Stomach (tissue), 19 donors: ENCODE measurements at places on chromosomes 6 and 20. TPM values are rescaled to one million over a fixed set of nuclear protein-coding genes. Genes with fewer than 3 reads are reported as not detected.

GRCh38 chr6:134204031-134204430, 113.9 kb downstream of the SGK1 start:
- no peak for DNase-seq

MATN4 gene
- total RNA-seq: not detected

AVP gene
- total RNA-seq: not detected

SLC32A1 gene
- not detected for total RNA-seq

DNA sequence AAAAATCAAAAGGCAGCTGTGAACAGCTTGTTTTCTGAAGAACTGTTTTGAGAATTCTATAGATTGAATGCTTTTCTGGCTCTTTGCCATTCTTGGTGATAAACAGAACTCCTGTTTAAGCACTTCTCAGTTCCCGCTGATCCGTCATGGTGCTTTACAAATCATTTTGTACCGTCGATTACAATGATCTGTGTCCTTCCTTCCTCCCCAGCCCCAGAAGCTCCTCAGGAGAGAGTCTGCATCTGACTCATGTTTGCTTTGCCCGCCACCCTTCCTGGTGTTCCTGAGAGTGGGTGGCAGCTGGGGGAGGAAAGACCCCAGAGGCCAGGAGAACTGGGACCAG, 538.6 kb upstream of the MARCKS start:
- peak; percentile 21 for DNase-seq

GRIK2 gene
- total RNA-seq: 0.45 TPM

GRCh38 chr6:99745651-99746050, 139.0 kb downstream of the PRDM13 start:
- no peak for DNase-seq

DNA sequence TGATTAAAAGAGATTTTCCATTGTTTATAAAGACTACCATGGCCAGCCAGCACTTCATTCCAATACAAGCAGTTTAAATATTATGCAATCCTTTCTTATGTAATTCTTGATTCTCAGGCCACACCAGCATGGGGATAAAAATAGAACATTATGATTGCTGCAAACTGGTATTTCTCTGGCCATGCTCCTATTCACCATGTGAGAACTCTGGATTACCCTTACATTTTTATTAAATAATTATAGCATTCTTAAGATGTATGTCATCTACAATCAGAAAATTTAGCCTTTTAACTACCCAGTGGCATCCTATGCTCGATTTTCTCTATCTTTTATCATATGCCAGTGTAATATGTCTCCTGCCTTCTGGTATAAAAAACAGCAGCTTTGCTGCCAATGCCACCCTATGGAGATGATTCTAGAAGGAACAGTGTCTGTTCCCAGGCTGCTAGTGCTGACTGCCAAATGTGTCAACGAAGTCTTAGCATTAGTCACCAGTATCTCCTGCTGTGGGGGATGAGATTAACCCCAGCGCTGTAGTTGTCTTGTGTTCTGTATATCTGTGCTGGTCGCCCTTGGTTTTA, 501.4 kb downstream of the BCKDHB start:
- DNase-seq: no peak

DNA sequence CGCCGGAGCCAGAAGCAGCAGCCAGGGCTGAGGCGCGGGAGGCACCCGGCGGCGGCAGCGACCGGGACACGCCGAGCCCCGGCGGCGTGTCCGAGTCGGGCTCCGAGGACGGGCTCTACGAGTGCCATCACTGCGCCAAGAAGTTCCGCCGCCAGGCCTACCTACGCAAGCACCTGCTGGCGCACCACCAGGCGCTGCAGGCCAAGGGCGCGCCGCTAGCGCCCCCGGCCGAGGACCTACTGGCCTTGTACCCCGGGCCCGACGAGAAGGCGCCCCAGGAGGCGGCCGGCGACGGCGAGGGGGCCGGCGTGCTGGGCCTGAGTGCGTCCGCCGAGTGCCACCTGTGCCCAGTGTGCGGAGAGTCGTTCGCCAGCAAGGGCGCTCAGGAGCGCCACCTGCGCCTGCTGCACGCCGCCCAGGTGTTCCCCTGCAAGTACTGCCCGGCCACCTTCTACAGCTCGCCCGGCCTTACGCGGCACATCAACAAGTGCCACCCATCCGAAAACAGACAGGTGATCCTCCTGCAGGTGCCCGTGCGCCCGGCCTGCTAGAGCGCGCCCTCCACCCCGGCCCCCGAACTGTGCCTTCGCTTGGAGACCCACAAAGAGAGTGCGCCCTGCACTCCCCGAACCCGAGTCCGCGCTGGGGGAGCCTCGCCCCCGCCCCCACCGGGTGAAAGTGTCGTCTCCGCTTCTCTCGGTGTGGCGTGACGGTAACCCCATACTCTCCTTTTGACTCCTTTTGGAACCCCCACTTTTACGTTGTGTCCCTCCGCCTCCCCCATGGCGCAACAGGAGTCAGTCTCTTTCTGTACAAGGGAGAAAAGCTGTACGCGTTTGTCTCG, 1.6 kb downstream of the INSM1 start:
- DNase-seq: peak; percentile 34

DNA sequence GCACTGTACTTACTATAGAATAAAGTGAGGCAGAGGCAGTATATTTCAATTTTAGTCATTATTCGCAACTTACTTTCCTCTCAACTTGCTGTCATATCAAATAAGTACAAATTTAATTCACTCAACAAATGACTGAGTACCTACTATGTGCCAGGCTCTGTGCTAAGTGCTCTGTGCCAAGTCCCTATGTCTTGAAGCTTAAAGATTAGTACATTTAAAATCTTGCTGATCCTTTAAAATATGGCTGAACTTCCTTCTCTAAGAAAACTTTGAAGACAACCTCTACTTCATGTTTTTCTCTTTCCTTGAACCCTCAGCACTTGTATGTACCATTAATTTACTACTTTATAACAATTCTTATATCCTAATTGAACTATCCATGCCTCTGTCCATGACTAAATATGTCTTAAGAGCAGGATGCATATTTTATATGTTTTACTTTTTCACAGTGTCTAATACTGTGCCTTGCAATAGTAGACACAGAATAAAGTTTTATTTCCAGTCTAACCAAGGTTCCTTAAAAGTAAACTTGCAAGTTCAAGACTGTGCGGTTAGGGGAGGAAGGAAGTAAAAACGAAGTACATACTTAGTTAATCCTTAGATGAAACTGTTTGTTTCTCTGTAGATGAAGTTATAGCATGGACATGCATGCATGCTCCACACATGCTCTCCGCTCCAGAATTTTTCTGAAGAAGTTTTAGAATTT, 10.0 kb upstream of the LATS1 start:
- no peak for DNase-seq

GRCh38 chr6:145137425-145137824, 597.9 kb downstream of the EPM2A start:
- no peak for DNase-seq

DNA sequence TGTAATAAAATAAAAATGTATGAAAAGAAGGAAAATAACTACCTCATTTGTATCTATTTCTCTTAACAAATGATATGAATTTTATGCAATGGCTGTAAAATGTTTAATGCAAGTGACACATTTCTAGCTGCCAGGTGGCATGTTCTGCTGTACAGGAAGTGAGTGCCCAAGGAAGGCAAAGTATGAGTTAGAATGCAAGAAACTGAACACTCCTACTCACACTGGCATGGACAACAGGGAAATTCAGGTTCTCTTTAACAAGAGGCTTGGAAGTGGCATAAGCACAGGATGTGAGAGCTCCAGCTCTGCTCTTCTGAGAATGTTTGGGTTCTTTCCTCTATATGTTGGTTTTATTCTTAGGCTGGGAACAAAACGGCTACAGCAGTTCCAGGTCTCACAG, 20.4 kb upstream of the LAMA4 start:
- no peak for DNase-seq

MYH7B gene
- total RNA-seq: 1.5 TPM

- DNase-seq: no peak
These were observed 53.6 kb downstream of the JPH2 start for GRCh38 chr20:44133424-44133823.

SPATS1 gene
- not detected for total RNA-seq

PROKR2 gene
- total RNA-seq: not detected

DNA sequence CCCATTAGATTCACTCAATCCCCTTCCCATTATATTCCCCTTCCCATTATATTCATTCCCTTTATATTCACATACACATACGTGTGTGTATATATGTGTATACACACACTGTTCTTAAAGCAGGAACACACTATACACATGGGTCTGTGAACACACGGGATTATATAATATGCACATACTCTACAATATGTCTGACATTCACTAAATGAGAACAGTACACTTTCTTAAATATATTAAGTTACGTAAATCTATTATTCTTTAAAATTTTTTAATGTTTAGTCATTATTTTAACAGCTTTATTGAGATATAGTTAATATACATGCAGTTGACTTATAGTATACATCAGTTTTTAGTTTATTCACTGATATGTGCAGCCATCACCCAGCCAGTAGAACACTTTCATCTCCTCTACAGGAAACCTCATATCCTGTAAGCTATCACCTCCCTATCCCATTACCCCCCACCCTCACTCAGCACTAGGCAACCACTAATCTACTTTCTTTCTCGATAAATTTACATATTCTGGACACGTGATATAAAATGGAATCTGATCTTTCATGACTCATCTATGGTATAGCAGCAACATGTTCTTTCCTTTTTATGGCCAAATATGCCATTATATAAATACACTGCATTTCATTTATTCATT, 13.9 kb upstream of the SUMO4 start:
- no peak for DNase-seq

- no peak for DNase-seq
These were observed 39.3 kb downstream of the FOXA2 start for GRCh38 chr20:22545045-22545444.

EFCAB8 gene
- total RNA-seq: 0.18 TPM

GRCh38 chr6:40383348-40384115, 203.6 kb downstream of the LRFN2 start:
- no peak for DNase-seq

- no peak for DNase-seq
These were observed 81.6 kb downstream of the C6orf118 start for GRCh38 chr6:165227644-165228329.

- no peak for DNase-seq
These were observed 64.1 kb downstream of the GFOD1 start for GRCh38 chr6:13423252-13423651.

GRCh38 chr6:140485740-140486449, 1111.4 kb upstream of the CITED2 start:
- DNase-seq: peak; percentile 40

DNA sequence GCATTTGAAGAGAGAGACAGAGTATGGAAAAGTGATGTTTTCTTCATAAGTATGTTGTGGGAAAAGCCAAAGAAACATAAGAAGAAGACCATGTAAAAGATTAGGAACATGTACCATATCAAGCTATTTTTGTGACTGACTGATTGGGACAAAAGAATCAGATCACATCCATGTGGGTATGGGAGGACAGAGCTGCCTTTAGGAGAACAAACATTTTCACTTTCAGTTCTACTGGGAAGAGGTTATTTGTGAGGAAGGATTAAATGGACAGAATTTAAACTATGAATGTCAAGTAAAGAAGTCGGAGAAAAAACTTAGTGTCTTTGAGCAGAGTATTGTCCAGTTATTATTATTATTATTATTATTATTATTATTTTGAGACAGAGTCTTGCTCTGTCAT, 124.4 kb upstream of the HCRTR2 start:
- no peak for DNase-seq

GRCh38 chr6:33170176-33171015, 21.9 kb downstream of the COL11A2 start:
- no peak for DNase-seq

KHDC1L gene
- not detected for total RNA-seq

MAK gene
- total RNA-seq: not detected

WFDC8 gene
- not detected for total RNA-seq

- DNase-seq: no peak
These were observed 36.0 kb downstream of the ATXN1 start for GRCh38 chr6:16725145-16725864.

DNA sequence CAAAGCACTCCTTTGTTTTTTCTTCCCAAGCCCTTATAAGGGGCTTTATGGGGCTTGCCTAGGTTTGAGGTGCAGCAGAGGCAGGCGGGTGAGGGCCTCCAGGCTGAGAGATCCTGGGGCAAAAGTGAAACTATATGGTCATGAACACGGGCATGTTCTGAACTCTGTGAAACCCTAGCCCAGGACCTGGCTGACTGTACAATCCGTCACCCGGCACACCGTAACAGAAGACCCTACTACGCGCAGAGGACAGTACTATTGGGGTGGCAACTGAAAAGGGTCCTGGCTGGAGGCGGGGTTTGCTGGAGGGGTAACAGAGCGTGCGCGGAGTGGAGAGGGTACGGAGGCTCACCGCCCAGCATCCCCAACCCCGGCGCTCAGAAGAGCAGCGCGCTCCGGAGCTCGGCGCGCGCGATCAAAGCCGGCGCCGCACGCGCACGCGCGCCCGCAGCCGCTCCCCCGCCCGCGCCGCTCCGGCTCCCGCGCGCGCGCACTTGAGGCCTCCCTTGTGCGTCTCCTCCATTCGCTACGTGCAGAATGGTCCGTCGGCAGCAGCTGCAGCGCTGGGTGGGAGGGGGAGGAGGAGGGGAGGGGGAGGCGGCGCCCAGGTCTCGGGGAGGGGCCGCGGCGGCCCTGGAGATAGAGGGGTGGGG, 54.2 kb downstream of the MRPL14 start:
- DNase-seq: peak; percentile 78

- no peak for DNase-seq
These were observed 93.2 kb upstream of the ZNF184 start for GRCh38 chr6:27565839-27566779.

DNA sequence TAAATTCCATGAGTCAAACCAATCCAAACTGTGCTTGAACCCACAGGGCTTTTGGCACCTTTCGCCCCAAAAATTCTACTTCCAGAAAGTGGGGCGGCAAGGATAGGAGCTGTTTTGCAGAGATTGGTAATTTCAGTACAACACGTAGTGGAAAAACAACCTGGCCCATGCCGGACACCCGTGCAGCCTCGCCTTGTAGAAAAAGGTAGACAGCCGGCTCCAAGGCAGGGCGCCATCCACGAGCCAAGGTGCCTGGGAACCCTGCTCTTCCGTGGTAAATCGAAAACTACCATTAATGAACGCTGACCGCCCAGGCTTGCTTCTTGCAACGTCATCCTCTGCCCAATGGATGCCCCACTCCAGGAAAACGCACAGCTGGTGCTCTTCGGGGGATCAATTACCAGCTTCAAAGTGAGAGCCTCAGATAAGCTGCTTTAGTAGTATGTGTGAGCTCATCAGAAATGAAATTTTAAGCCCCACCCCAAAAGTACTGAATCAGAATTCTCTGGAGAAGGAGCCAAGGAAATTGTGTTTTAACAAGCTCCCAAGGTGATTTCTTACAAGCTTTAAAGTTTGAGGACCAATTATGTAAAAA, 1.8 kb downstream of the OOEP start:
- DNase-seq: no peak
